OCI-LY7 (cell line): ENCODE measurements at places on chromosomes 1 and 21. TPM values are rescaled to one million over a fixed set of nuclear protein-coding genes. Genes with fewer than 3 reads are reported as not detected.

GRCh38 chr21:46049890-46050667 is 47.8 kb upstream of the COL6A2 start:
- DNase-seq, result no peak

- DNase-seq, result no peak
Observed at GRCh38 chr1:172343240-172344160, 77.0 kb upstream of the C1orf105 start.

DNA sequence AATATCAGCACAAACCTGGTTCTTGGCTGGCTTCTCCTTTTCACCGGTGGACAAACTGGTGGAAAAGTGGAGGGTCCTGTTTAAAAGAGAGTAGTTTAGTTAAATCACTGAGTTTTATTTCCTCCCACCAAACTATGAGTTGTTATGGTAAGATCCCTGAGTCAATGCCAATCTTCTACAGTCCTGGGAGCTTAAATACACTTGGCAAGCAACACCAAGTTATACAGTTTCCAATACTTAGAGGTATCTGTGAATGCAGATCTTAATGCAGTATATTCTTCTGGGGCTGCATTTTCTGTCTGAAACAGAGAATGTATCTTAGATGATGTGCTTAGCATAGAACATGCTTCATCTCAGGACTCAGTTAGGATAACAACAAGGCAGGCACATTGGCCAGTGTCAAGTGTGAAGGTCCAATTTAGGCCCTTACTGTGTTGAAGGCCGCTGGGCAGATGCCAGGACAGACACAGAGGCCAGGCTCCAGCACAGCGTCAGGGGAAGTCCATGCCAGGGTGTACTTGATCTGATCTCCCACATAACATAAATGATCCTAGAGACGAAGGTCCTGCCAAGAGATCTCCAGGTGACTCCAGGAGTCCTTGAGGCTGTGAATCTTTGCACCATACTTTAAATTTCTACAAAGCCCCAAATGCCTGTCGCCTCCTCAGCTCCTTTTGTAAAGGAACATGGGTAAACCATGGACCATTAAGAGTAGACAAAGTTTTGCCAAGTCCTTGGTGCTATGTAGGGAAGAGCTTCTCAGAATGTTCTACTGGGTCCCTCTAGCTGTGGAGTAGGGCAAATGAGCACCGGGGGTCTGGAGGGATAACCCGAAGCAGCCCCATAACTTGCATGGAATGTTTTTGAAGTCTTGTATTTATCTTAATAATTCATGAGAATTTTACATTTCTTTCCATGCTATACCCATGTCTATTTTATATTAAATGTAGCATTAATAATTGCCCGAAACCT is 76.8 kb downstream of the KCNJ15 start:
- DNase-seq, result no peak

DNA sequence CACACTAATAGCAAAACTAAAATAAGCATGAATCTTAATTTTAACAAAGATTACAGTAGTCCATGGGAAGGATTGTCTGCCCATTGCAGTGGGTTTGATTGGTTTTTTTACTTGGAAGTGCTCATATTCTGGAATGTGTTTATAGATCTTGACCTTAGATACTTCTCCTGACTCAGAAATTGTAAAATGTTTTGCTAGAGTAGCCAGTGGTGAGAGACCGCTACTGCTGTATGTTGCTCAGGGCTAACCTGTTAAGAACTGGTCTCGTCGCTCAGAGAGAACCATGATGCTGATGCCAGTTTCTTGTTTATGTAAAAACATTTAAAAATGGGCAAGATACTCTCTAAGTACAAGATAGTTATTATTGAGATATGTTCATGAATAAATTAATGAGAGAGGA is 99.9 kb downstream of the ROR1 start:
- DNase-seq, result no peak

GRCh38 chr1:19605967-19606366 is 38.1 kb upstream of the NBL1 start:
- no peak for DNase-seq

GRCh38 chr1:119219711-119220110 is 79.3 kb upstream of the WARS2 start:
- DNase-seq, result no peak

GRCh38 chr1:177366091-177366490 is 195.3 kb downstream of the BRINP2 start:
- no peak for DNase-seq

- DNase-seq, result no peak
Observed at GRCh38 chr1:39115271-39116110, 89.0 kb upstream of the MACF1 start.

GRCh38 chr1:24004132-24004531 is 24.0 kb upstream of the SRSF10 start:
- DNase-seq, result no peak

DNA sequence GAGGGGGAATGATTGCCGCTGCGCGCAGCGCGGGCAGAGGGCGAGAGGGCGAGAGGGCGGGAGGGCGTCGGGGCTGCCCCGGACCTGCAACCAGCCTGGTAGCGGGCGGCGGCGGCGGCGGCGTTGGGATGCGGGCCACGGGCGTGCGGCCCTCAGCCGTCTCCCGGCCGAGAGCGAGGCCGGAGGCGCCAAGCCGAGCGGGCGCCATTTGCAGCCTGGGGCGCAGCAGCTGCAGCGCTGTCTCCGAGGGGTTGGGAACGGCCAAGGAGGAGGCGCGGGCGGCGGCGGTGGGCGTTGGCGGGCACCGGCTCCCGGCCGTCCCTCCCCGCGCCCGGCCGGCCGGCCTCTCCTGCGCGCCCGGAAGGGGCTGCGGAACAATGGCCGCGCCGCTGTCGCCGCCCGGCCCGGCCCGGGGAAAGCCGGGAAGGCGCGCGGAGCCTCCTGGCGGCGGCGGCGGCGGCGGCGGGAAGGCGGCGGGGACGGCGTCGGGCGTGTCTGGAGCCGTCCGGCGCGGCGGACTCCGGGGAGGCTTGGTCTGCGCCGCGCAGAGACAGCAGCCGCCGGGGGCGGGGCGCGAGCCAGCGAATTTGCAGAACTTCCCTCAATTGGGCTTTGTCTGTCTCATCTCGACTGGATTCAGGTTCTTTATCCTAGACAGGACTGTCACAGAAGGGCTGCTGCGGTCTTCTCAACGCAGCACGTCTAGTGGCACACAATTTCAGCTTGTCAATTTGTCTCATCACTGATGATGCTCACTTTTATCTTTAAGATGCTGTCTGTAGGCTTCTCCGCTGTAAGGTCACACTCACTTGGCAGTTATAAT is 35.7 kb downstream of the ZBTB8B start:
- DNase-seq, result peak; percentile 21

DNA sequence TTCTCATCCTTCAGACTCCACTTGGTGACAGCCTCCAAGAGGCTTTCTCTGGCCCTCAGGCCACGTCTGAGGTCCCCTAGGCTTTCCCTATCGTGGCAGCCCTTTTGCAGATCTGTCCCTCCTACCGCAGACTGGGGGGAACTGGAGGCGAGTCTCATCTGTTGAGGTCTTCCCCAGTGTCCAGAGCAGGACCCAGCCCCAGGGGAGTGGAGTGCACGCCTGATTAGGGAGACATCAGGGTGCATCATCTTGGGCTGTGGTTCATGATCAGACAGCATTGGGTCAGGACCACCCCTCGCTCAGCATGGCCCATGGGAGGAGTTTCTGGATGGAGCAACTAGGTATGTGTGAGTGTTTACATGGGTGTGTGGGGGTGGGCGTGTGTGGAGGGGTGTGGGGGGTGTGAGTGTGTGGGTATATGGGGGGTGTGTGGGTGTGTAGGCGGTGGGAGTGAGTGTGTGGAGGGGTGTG is 8.5 kb upstream of the MATN1 start:
- DNase-seq, result no peak

GRCh38 chr1:93463960-93464359 is 16.0 kb downstream of the FNBP1L start:
- no peak for DNase-seq

The BEND5 gene
- total RNA-seq, result not detected in 2 replicates

The NUCKS1 gene
- 287 and 301 TPM in 2 replicates for total RNA-seq

The OPRD1 gene
- total RNA-seq, result not detected in 2 replicates

The PGLYRP3 gene
- total RNA-seq, result not detected in 2 replicates

The KRTCAP2 gene
- total RNA-seq, result 141 and 166 TPM in 2 replicates

The FCRL1 gene
- total RNA-seq, result 72.6 and 98.3 TPM in 2 replicates

The ZNF683 gene
- not detected in 2 replicates for total RNA-seq

The MAST2 gene
- 59.6 and 67.2 TPM in 2 replicates for total RNA-seq

The ARTN gene
- 1.2 and 1.8 TPM in 2 replicates for total RNA-seq

The CHIA gene
- not detected in 2 replicates for total RNA-seq
